ENCODE measurements at places on chromosomes 6 and 20. TPM values are rescaled to one million over a fixed set of nuclear protein-coding genes. Genes with fewer than 3 reads are reported as not detected.

Gene PDE7B
- 3.4 TPM for total RNA-seq

Gene KHDC1L
- not detected for total RNA-seq

Gene CGA
- total RNA-seq, result 0.25 TPM

Gene GCNT2
- total RNA-seq, result 9.4 TPM

Gene PRRT1
- 0.38 TPM for total RNA-seq

Gene C6orf163
- total RNA-seq, result 1.2 TPM

Gene SLC32A1
- not detected for total RNA-seq

Gene TMEM200A
- total RNA-seq, result 0.10 TPM

Gene GNAS-AS1
- 0.35 TPM for total RNA-seq

Gene HCRTR2
- not detected for total RNA-seq

Gene GRIK2
- 0.10 TPM for total RNA-seq

Measured in left lobe of liver (tissue), 2 donors.